ENCODE measurements at places on chromosomes 1 and 21. TPM values are rescaled to one million over a fixed set of nuclear protein-coding genes. Genes with fewer than 3 reads are reported as not detected.

SHISAL2A gene
- not detected for total RNA-seq

PANK4 gene
- 24.7 TPM for total RNA-seq

HAO2 gene
- not detected for total RNA-seq

SMPDL3B gene
- total RNA-seq, result 0.68 TPM

AMY2A gene
- total RNA-seq, result not detected
